ENCODE measurements at places on chromosomes 16 and 17.

DNA sequence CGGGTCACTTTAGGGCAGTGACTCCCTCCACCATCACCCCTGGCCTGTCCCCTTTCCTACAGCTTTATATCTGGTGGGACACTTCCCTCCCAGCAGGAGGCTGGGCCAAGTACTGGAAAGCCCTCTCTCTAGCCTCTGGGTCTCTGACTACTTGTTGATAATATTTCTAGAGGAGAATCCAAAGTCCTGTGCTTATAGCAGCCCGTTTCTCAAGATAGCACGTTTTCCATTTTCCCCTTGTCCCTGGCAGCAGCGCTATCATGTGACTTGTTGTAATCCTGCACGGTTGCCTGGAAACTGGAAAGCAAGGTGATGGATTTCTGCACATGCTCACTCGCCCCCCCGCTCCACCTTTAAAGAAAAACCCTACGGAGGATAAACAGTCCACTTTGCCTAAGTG is 3.3 kb upstream of the AXIN2 start:
- DNase-seq = no peak

GRCh38 chr17:55190748-55191147 is 74.0 kb upstream of the HLF start:
- DNase-seq = no peak

DNA sequence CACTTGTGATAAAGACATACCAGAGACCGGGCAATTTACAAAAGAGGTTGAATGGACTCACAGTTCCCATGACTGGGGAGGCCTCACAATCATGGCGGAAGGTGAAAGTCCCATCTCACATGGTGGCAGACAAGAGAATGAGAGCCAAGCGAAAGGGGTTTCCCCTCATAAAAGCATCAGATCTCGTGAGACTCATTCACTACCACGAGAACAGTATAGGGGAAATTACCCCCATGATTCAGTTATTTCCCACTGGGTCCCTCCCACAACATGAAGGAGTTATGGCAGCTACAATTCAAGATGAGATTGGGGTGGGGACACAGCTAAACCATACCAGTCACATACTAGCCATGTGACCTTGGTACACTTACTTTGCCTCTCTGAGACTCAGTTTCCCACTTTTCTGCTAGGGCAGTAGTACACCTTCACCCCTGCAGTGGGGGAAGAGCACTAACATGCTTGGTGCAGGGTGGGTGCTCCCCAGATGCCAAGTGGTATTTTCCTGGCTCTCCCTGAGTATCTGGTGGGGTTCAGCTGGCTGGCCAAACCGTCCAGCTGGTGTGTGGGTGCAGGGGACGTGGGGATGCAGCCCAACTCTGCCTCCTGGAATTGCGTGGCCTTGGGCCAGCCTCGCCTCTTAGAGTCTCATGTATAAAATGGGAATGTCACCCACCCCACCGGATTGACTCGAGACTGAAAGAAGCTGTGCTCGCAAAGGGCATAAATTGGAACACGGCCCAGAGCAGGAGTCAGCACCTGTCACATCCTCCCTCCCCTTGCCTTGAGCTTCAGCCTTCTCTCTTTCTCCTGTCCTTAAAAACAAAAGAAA is 364.1 kb downstream of the CPPED1 start:
- DNase-seq = no peak

DNA sequence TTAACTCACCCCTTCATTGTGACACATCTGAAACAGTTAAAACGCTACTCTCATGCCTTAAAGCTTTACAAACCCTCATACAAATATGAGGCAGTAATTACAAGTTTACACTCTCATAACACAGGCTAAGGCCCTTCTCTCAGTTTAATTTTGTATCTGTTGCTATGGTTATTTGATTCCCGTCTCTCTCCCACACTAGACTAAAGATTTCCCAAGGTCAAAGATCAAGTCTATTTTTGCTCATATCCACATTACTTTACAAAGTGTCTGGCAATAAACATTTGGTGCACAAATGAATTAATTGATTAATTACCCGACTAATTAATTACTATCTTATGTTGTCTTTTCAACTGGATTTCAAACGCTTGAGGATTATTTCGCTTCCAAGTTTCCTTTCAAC is 86.4 kb upstream of the MYOCD start:
- no peak for DNase-seq

- DNase-seq = no peak
These were observed 150.7 kb upstream of the CACNG5 start for GRCh38 chr17:66684261-66684660.
